ENCODE measurements at places on chromosomes 12 and 14.

DNA sequence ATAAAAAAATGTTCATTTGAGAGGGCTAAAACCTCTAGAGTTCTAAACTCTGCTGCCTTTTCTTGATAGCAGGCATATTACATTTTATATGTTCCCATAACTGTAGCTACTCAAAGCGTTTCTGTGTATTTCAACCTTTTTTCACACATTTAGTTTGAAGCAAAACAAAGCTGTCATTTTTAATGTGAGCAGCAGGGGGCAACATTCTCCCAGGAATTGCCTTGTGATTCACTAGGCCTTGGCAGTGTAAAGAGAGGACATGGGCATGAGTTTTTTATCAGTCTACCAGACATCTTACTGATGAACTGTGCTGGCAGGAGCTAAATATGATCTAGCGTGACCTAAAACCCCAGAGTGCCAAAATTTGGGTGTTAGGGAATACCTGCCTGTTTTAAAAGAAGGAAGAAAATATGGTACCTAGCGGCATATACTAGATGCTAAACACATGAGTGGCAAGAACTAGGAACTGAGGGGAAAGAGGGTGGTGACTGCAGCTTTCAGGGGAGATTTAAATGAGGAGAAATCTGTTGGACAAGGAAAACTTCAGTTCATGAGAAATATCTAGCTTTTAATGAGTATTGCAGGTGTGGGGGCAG lies 65.3 kb downstream of the IFT43 start:
- DNase-seq, result peak; percentile 53

GRCh38 chr14:55328317-55328716 lies 57.1 kb downstream of the FBXO34 start:
- peak; percentile 24 for DNase-seq

- no peak for DNase-seq
Observed at GRCh38 chr14:54116198-54116885, 159.7 kb upstream of the BMP4 start.

- DNase-seq, result peak; percentile 61
Observed at GRCh38 chr12:26628234-26628633, 204.8 kb downstream of the ITPR2 start.

DNA sequence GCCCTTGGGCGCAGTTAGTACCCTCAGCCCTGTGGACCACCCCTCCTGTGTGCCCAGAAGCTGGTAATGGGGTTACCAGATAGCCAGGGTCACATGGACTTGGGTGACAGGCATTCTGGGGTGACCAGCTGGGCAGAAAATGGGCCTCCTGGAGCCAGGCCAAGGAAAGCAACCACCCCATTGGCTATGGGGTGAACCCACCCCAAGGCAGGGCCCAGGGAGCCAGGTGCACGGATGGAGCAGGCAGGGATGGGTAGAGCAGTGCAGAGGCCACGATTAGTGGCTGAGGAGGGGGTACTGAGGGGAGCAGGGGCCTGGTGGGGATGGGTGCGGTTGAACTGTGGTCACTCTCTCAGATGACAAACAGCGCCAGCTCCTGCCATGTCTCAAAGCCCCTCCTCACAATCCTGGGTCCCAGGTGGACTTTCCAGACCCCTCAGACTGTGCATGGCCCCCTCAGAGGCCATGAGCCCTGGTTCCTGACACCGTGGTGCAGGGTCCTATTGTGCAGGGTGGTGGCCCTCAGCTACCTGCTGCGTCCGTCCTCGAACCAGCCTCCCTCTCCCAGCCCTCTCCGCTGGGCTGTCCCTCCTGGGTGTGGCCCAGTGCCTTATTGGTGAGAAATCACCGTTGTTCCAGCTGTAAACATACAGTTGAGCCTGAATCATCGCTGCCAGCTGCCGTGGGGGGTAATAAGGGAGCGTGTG lies 23.4 kb upstream of the BEGAIN start:
- peak; percentile 40 for DNase-seq

Data from M059J (cell line).